ENCODE measurements at places on chromosomes 6 and 20. TPM values are rescaled to one million over a fixed set of nuclear protein-coding genes. Genes with fewer than 3 reads are reported as not detected.

- no peak for DNase-seq
Measured at GRCh38 chr20:20611167-20611566, 101.3 kb downstream of the RALGAPA2 start.

The ITCH gene
- total RNA-seq, result 72.3 TPM

The EGFL8 gene
- 19.6 TPM for total RNA-seq

GRCh38 chr6:88702956-88703556 lies 260.4 kb downstream of the RNGTT start:
- no peak for DNase-seq

- DNase-seq, result no peak
Measured at GRCh38 chr20:63695424-63696305, 787 bp upstream of the TNFRSF6B start.

- DNase-seq, result no peak
Measured at GRCh38 chr6:29596381-29596900, 11.5 kb downstream of the OR2H2 start.

- DNase-seq, result no peak
Measured at GRCh38 chr6:102340311-102340710, 946.8 kb downstream of the GRIK2 start.

- DNase-seq, result no peak
Measured at GRCh38 chr20:19868441-19868840, 110.4 kb downstream of the RIN2 start.

DNA sequence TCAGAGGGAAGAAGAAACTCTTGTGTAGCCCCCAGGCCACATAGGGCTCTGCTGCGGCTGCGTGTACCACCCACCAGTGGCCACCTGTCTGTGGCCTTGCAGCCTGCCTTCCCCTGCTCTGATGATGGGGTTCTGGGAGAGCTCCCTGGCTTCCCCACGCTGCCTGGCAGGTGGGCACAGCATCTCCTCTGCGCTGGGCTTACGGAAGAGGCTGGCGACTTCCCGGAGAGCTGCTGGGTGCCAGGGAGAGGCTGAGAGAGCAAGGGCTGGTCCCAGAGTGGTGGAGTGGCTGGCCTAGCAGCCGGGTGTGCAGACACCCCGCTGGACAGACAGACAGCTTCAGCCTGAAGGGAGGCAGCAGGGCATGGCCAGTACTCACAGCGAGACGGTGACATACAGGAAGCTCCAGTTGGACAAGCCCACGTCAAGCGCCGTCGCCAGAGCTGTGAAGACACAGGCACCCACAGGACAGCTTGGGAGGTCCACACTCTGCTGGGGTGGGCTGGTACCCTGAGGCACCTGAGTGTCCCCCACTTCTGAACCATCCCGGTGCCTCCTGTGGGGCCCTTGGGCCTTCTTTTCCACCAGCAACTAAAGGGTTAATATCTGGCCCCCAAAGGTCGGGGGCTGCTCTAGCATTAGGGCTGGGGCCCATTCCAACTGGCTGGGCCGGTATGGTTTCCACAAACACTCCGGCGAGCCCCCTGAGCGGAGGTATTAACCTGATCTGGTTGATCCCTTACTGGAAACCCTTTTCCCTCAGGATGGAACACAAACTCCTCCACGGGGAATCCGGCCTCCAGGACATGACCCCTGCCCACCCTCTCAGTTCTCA lies 48.1 kb upstream of the CDH22 start:
- no peak for DNase-seq

DNA sequence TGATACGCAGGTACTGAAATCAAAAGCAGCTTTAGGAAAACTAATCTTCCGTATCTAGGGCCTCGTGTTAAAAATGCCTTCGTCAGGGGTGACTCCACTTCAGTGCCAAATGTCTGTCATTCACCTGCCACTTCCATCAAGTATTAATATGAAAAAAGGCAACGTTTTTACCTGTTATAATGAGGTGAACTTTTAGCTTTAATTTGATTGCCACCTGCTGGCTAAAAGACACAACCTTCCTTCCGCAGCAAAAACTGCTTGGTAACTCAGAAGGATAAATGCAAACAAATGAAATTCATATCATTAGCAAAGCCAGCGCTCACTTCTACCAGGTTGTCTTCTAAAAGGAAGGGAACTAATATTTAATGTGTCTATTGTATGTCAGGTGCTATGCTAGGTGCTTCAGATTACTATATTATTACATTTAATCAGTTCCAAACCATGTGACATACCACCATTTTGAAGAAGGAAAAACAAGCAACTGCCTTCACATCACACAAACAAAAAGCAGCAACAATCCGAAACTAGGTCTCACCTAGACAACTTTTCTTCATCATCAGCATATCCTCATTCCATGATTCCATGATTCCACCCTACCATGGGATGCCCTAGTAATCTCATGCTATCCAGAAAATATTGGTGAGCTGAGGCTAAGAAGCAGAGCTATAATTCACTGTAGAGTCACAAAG lies 20.6 kb upstream of the ARHGAP18 start:
- DNase-seq, result no peak

DNA sequence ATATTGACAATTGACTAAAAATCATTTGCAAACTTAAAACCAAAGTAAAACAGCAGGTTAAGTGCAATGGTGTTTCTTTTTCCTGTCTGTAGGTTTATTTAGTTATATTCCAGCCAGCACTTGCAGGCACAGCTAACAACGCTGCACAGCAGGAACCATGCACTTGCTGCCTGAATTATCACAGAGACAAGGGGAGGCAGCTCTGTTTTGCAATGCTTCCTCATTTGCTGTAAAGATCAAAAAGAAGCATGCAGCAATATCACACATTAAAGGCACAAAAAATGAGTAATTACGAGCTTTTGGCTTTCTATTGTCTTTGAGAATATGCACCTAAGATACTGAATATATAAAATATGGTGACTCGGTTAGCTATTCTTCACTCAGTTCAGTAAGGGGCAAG lies 241.9 kb downstream of the EPHA7 start:
- no peak for DNase-seq

GRCh38 chr6:124960757-124961463 lies 1.3 kb upstream of the RNF217 start:
- DNase-seq, result no peak

- no peak for DNase-seq
Measured at GRCh38 chr20:19617256-19617655, 140.8 kb upstream of the RIN2 start.

DNA sequence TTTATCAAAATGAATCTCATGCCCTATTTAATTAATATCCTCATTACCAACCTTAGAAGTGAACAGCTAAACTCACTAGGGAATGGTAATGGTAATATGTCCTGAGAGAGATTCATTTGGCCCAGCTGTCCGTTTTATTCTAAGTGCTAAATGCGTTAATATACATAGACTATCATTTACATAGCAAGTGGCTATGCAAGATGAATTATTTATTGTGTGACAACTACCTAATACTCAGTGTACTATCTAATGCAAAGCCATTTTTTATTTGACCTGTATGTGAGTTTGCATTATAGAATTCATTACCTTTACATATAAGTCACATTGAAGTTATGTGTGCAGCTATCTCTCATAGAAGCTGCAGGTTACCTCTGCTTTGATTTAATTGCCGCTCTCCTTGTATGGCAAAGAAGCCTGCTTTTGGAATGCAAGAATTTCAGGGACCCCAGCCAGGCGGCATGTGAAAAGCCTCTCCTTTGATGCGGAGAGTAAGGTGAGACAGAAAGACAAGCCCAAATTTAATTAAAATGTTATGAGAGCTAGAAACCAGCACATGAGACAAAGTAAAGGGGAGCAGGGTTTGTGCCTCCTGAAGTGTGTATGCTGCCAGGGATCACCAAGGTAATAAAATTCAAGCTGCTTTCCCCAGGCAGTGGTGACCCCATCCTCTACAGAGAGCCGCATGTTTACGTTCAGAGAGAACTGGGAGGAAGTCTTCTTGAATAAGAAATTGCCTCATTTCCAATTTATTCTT lies 693.0 kb upstream of the MAP3K7 start:
- DNase-seq, result no peak

The GNAS-AS1 gene
- total RNA-seq, result 0.98 TPM

The TFAP2D gene
- total RNA-seq, result not detected

- DNase-seq, result no peak
Measured at GRCh38 chr6:28206928-28207509, 18.1 kb upstream of the ZSCAN9 start.

GRCh38 chr6:163850874-163851273 lies 436.4 kb downstream of the QKI start:
- no peak for DNase-seq

GRCh38 chr6:7697432-7697819 lies 28.5 kb upstream of the BMP6 start:
- DNase-seq, result no peak

The GGTLC1 gene
- total RNA-seq, result not detected

GRCh38 chr20:60016406-60016805 lies 58.2 kb downstream of the CDH26 start:
- no peak for DNase-seq

GRCh38 chr6:155143578-155144106 lies 120.2 kb upstream of the CLDN20 start:
- DNase-seq, result no peak

- DNase-seq, result no peak
Measured at GRCh38 chr6:7073082-7073820, 34.5 kb upstream of the RREB1 start.

DNA sequence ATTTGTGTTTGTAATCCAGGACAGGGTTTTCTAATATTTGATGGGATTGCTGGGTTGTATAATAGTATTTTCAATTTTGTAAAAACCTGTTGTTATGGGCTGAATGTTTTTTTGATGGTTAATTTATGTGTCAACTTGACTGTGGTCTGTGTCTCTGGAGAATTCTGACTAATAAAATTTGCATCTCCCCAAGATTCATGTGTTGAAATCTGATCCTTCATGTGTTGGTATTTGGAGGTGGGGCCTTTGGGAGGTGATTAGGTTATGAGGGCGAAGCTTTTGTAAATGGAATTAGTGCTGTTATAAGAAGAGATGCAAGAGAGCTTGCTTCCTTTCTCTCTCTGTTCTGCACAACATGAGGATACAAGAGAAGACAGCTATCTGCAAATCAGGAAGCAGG lies 48.7 kb upstream of the SAMD5 start:
- no peak for DNase-seq

- no peak for DNase-seq
Measured at GRCh38 chr6:109255946-109256640, 126.2 kb downstream of the CD164 start.

The PCIF1 gene
- 40.2 TPM for total RNA-seq

The ADGRF5 gene
- total RNA-seq, result 43.4 TPM

The PACSIN1 gene
- total RNA-seq, result 0.33 TPM

The OPRM1 gene
- total RNA-seq, result not detected

The C2 gene
- total RNA-seq, result 10.2 TPM

DNA sequence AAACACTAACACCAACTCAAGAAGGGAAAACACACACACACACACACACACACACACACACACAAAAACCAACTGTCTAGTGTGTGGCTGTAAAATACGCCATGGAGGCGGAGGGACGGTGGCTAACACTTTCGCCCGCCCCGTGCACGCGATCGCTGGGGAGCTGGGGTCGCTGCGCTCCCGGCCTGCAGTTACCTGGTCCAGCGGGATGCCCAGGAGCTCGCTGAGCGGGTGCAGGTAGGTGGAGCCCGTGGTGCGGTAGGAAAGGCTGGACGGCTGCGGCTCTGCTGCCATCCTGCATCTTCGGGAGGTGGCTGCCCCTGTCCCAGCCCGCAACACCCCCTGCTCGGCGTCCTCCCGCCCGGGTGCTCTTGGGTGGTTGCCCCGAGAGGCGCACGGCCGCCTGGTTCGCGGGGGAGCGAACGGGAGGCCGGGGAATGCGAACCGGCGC lies 303 bp downstream of the MBOAT1 start:
- DNase-seq, result no peak

The DLK2 gene
- total RNA-seq, result 3.6 TPM

All from breast epithelium (tissue), 4 donors.